GM06990 (cell line): ENCODE measurements at places on chromosomes 16 and 17.

GRCh38 chr16:19524616-19525384, 1.1 kb downstream of the CCP110 start:
- no peak for DNase-seq

- DNase-seq = no peak
Observed at GRCh38 chr16:74304164-74304834, 7.7 kb downstream of the PSMD7 start.

GRCh38 chr17:82097184-82097918, 685 bp downstream of the FASN start:
- DNase-seq = peak; percentile 55

GRCh38 chr16:3467182-3467581, 23.7 kb downstream of the NAA60 start:
- DNase-seq = no peak

DNA sequence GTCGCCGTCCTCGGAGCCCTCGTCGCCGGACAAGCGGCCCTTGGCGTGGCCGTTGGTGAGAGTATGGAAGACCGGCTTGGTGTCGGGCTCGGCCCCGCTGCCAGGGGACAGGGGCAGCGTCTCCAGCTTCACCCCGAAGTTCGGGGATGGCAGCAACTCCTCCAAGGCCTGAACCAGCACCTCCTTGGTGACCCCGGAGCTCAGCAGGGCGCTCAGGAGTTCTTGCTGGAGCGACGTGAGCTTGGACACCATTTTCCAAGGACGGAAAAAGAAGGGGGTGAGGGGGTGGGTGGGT, 279 bp downstream of the HNF1B start:
- DNase-seq = peak; percentile 33

- DNase-seq = no peak
Observed at GRCh38 chr17:40108970-40109824, 8.8 kb upstream of the NR1D1 start.

- DNase-seq = no peak
Observed at GRCh38 chr17:5672815-5673430, 88.6 kb upstream of the NLRP1 start.

DNA sequence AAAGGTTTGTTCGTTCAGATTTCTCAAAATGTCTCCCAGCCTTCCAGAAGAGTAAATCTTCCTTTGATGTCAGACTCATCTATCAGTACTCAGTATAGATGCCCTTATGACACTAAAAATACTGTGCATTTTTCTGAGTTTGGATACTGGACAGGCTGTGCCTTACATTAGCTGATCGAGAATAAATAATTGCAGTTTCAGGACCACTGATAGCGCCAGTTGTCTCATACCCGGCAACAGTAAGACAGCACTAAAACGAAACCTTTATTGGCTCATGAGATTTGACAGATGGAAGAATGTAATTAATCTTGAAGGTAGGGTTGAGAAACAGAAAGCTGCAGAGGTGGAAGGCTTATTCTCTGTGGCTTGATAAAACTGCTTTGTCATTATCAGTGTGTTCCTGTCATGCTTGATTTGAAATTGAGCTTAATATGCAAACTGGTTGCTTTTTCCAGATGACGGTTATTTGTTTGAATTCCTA, 1.2 kb downstream of the ATP6V0A1 start:
- DNase-seq = peak; percentile 26

DNA sequence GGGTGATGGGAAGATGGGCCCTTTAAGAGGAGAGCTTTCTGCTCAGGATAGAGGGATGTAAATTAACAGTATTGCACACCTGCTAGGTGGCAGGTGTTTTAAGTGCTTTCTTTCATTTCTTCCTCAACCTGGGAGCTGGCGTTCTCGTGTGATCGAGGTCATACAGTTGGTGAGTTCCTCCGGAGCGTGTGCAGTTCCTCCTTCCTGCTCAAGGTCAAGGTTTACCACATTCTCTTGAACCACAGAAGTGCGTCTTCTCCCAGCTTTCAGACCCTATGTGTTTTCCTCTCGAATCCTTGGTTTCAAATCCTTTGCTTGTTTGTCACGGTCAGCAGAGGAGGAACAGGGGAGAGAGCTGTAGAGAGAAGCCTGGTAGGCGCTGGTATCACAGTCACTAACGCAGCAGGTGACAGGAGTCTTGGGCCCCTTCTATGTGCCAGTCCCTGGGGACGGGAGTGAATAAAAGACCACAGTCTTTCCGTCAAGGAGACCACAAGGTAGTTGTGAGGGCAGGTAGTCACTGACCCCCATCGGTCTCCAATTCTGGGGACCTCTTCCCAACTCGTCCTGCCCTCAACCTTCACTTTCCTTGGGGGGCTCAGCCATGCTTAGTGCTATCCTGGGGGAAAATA, 791 bp downstream of the DNAI2 start:
- no peak for DNase-seq

DNA sequence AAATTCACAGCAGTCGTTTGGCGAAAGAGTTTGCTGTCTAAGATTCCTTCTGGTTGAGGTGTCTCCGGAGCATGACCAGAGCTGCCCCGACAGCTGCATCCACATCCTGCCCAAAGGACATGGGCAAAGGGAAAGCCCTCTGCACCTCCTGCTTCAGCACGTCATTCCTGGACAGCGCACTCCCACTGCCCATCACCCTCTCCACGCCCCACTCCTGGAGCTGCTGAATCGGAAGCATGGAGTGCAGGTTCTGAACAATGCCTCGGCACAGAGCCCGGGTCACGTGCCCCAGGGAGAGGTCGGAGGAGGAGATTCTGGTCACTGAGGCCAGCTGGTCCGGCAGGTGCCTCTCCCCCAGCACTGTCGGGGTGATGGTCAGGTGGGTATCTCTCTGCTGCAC, 1.3 kb upstream of the TRPV1 start:
- DNase-seq = no peak

DNA sequence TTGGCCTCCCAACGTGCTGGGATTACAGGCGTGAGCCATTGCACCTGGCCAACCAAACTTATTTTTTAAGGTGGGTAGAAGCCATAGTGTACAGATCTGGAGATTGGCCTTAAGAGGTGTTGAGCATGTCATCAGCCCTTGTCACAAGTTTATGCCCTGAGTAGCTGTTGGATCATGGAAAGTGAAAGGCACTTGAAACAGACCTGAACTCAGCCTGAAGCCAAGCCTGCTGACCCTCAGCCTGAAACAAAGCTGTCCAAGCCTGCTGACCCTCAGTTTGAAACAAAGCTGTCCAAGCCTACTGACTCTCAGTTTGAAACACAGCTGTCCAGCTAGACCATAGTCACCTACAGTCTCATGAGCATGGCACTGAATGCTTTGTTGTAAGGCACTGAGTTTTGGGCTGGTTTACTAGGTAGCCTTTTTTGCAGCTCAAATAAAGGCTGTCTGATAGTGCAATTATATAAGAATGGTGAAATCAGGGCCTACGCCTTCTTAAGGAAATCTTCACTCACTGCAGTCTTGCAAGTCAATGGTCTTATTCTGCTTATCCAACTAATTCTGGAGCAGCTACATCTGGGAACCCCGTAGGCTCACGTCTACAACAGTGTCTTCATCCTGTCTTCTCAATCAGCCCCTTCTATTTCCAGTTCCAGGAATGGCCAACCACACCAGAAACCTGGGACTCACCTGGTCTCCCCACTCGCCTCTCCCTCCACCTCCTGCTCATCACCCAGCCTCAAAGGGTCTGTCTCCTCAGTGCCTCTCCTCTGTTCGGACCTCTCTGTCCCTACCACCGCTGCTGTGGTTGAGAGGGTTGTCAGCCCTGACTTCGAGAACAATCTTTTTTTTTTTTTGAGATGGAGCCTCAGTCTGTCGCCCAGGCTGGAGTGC, 2.9 kb upstream of the NPIPB15 start:
- no peak for DNase-seq

- no peak for DNase-seq
Observed at GRCh38 chr16:50645563-50646220, 35.4 kb downstream of the SNX20 start.

DNA sequence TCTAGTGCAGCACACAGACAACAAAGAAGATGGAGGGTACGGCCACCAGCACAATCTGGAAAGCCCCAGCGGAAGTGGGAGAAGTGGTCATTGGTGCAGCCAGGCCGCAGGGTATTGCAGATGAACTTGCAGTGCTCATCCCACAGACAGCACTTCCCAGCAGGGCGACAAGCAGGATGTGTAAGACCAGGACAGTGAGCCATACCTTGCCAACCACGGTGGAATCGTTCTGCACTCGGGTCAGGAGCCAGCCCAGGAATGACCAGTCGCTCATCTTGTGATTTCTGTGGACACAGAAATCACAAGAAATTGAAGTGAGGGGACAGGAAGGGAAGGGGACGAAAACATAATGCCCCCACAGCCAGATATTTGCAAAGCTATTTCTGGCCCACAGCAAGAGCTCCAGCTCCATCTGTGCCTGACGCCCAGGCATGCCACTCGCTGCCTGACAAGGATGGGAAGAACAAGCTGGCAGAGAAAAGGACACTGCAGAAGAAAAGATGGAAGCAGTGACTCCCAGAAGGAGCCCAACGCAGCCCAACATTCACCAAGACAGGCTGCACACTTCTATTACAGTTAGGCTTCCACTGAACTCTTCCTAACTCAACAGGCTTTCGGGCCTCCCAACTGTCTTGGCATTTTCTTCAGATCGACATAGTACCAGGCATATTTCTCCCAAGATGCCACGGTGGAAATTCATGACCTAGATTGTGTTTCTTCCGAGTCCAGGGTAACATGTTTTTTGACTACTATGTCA, 17.5 kb upstream of the MYO18A start:
- DNase-seq = no peak

- no peak for DNase-seq
Observed at GRCh38 chr17:81153340-81153803, 11.9 kb upstream of the PVALEF start.

DNA sequence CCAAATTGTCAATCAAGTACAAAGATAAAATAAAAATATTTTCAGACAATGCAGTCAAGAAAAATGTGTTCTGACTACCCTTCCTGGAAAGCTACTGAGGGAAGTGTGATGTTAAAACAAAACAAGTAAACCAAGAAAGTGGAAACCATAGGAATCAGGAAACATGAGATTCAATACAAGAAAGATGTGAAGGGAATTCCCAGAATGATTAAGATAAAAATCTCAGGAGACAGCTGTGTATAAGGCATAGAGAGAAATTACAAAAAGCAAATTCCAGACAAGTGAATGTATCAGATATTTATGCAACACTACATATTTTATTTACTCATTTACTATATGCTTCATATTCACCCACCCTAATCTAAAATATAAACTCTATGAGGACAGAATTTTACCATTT, 32.2 kb downstream of the TRIM37 start:
- DNase-seq = no peak

GRCh38 chr17:37079735-37080134, 131.0 kb downstream of the AATF start:
- DNase-seq = no peak

- no peak for DNase-seq
Observed at GRCh38 chr16:65704866-65705265, 583.0 kb upstream of the CDH11 start.

DNA sequence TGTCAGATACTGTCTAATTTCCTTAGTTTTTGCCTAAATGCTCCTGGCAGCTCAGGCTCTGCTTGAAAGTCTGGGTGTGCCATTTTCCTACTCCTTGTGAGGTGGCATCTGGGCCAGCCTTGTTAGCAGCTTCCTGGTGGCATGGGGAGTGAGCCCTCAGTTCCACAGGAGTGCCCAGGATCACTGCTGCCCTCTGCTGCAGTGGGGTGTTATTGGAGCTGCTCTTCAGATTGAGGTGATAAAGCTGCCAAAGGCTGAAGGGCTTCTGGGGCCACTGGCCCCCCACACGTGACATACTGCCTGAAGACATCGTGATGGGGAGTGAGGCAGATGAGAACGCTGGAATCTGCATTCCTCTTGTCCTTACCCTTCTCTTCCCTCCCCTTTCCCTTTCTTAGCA, 27.4 kb downstream of the CEP95 start:
- DNase-seq = no peak

DNA sequence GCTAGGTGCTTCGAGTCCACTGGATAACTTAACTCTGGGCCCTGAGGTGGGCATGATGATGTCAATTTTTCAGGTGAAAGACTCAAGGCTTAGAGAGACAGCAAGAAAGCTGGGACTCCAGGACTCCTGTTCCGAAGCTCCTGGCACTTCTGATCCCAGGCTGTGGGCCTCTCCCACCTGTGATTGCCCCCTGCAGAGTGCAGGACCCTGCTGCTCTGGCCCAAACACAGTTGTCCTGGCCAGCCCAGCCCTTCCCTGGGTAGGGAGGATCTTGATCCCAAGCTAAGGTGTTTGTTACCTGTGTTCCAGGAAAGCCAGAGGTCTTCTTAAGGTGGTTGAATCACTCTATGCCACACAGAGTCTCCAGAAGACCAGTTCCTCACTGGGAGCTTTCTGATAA, 3.1 kb downstream of the CHST5 start:
- no peak for DNase-seq

- DNase-seq = no peak
Observed at GRCh38 chr17:73560661-73561060, 83.6 kb downstream of the SDK2 start.

DNA sequence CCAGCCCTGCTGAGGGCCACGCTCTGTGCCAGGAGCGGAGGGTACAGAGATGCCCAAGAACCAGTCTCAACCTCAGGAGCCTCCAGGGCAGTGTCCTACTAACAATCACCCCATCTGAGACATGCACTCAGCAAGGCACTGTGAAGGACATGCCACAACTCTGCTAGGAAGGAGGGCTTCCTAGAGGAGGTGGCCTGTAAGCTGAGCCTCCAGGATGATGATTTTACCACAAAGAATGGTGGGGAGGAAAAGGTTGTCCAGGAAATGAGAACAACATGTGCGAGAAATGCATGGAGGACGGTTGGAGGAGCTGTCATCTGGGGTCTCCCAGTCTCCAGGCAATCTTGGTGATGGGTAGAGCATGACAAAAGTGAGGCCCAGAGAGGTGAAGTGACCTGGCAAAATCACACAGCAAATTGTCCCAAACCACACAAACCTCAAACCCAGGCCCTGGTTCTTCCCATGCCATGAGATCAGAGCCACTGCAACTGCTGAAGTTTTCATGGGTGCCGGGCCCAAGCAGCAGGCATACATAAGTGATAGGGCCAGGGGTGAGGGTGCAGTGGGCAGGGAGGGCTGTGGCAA, 30.5 kb downstream of the CNGB1 start:
- no peak for DNase-seq

DNA sequence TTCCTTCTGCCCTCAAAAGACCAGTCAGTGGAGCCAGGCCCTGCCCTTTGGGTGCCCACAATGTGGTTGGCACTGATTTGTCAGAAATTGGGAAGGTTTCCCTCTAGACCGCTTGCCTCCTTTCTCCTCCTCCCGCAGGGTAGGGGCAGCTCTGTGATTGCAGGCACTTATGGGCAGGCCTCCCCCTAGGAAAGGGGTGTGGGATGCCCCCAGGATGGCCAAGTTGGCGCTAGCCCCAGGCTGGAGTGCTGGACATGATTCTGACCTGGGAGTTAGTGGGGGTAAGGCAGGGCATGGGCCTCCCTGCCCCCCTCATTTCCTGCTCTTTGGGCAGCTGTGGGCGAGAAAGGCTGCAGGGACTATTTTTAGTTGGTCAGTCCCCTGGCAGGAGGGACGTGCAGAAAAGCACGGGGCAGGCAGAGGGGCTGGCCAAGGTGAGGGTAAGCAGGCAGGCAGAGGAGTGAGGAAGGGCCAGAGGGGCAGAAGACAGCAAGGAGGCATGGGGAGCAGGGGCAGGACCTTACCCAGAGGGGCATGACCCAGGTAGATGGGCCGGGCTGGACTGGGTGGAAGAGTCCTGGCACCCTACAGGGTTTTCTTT, 3.3 kb downstream of the RARA start:
- no peak for DNase-seq

- DNase-seq = no peak
Observed at GRCh38 chr17:60091908-60092331, 13.2 kb upstream of the HEATR6 start.
